ENCODE measurements at places on chromosomes 2 and 18.

DNA sequence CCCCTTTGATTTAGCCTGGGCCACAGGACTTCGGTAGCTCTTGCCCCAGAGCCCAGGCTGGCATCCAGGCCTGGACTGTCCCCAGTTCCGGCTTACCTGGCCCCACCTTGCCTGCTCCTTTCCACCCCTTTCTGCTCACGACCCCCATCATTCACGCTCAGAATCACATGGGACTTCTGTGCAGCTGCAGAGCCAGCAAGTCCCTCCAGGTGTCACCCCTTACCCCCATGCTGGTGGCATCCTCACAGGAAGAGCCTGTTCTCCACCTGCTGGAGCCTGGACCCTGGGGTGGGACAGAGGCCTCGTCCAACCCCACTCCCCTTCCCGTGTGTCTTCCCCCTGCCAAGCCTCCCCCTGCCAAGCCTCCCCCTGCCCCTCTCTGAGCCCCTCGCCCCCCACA lies 7.9 kb upstream of the KCNIP3 start:
- no peak for DNase-seq

GRCh38 chr2:26001743-26002351 lies 19.6 kb upstream of the KIF3C start:
- DNase-seq = no peak

DNA sequence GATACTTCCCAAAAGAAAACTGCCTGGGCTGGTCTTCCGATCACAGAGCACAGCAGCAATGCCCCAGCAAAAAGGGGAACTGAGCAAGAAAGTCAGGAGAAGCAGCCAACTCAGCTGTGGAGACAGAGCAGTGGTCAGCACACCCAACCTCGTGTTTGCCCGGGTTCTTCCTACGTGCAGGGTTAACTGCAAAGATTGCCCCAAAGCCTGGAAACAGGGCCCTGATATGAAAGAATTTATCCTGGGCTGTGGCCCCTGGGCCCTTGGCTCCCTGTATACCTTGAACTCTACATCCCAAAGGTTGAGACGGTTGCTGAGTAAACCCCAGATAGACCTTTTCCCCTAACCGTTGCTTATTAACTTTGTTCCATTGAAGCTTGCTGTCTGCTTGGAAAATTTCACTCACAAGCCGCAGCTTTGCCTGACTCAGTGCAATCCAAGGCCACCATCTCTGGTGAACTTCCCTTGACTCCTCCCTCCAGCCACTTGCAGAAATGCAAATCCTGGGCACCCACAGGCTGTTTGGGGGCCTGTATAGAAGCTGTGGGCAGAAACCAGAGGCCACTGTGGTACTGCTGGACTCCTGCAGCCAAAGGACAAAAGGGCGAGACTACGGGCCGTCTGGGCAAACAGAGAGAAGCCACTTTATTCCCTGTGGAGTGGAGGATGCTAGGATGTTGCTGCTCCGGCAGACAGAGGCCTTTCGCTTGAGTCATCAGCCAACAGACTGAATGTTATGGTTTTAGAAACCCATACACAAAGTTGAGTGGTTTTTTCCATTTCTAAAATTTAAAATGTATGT lies 18.2 kb downstream of the NRP2 start:
- DNase-seq = no peak

- DNase-seq = no peak
Measured at GRCh38 chr2:230400454-230400853, 15.5 kb upstream of the SP100 start.

DNA sequence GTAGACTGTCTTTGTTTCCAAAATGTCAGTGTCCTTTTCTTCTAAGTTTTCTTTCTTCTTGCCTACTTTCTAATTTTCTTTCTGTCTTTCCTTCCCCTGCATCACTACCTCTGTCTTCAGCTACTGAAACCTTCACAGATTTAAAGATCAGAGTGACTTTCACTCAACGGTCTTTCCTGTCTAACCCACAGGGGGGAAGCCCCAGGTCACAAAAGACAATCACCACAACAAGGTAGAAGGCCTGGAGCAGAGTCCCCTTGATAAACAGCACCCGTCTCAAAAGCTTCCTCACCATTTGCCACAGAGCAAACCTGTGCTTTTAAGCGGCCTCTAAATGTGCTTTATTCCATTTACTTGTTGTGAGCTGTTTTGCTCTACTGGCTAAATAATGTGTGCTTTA lies 665.4 kb downstream of the BCL11A start:
- no peak for DNase-seq

DNA sequence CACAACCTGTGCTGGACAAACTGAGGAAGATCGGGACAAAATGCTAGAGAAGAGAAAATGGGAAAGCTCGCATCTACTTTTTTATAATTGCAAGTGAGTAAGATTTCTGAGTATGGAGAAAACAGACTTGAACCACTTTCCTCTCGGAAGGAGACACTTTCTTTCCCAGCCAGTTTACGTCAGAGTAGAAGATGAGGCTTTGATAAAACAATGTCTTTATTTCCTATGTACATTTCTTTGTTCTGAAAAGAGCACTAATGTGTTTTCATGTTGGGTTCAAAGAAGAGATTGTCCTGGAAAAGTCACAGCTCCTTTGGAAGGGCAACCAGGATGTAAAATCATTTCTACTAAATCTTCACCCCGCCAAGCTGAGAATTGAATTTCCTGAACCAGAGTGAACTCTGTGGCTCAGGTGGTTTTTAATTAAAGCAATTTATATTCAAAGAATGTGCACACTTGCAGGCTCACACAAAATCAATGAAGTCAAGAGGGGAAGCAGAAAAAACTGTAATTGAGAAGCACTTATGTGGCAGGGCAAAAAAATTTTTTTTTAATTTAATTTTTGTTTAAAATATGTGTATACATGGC lies 23.4 kb upstream of the ITGA6 start:
- no peak for DNase-seq

DNA sequence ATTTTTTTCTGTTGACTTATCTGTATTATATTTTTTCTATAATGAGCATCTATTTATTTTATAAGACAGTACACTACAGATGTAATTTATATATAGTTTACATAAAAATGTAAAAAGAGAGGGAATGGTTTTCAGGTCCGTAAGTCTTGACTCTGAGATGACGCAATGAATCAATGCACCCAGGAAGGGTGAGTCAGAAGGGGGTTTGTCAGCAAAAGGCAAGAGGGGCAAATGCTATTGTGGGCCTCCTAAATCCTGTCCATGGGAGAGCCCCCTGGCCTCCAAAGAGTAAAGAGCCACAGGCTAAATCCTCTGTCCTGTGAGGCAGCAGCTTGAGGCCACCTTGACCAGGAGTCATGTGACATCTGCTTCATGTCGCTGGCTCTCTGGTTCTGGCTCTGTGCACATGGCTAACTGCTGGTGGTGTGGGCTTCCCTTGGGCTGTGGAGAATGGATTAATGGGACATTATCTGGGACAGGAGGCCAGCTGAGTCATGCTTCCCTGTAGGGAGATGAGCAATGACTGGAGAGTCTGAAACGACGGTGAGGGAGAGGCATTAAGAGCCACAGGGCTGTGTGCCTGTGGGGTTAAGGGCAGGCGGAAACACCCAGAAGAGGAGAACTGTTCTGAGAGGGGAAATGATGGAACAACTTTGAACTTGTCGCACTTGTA lies 22.8 kb upstream of the ASB18 start:
- no peak for DNase-seq

DNA sequence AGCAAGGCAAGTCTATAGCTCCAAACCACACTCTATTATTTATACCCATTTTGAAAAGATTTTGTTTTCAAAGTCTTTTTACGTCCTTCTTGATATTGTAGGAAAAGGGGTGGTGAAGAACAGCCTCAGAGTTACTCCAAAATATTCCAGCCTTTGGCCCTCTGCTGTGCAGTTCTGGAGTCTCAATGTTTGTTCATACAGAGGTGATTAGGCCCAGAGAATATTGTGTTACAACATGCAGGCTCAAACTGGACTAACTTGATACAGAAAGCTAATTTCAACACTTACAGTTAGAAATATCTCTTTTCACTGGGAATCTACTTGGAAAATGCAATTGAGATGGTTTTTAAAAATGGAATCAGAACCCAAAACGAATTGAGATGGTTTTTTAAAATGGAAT lies 40.4 kb upstream of the SLC25A52 start:
- no peak for DNase-seq

GRCh38 chr2:232563580-232563979 lies 13.1 kb downstream of the EIF4E2 start:
- no peak for DNase-seq

DNA sequence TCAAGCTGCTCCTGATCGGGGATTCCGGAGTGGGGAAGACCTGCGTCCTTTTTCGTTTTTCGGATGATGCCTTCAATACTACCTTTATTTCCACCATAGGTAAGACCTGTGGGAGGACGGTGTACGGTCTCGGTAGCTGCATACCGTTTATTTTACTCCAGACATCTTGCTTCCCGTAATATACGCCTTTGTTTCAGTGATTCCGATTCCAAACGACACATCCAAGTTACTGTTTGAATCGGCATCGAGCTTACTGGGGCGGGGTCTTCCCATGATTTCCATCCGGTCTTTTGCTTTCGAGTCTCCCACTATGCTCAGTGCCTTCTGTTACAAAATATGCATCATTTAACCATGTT lies 731 bp downstream of the RAB10 start:
- DNase-seq = no peak

DNA sequence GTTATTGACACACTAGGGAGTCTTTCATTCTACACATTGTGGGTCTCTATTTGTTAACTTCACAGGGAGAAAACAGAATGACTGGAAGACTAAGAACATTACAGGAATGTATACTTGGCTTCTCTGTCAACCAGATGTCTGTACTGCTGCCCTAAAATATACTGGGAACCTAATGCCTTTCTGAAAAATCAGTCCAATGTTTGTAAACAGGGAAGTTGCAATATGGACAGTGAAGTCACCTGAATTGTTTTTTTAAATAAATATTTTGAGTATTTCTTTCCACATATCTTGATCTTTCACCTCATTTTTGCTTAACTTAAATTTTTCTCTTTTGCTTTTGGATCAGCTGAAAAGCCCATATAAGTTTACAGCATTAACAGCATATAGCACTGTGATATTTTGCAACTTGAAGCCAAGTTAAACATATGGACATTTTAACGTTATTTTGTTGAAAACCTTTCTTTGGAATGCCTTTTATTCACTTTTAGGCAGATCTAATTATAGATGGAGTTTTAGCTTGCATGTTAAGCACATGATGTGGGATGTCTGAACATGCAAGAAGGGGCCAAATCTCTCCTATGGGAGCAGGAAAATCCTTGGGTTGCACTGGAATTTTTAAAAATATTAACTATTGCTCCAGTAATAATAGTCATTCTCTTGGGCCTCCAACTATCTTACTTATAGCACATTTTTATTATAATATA lies 137.7 kb upstream of the TWIST2 start:
- DNase-seq = no peak

DNA sequence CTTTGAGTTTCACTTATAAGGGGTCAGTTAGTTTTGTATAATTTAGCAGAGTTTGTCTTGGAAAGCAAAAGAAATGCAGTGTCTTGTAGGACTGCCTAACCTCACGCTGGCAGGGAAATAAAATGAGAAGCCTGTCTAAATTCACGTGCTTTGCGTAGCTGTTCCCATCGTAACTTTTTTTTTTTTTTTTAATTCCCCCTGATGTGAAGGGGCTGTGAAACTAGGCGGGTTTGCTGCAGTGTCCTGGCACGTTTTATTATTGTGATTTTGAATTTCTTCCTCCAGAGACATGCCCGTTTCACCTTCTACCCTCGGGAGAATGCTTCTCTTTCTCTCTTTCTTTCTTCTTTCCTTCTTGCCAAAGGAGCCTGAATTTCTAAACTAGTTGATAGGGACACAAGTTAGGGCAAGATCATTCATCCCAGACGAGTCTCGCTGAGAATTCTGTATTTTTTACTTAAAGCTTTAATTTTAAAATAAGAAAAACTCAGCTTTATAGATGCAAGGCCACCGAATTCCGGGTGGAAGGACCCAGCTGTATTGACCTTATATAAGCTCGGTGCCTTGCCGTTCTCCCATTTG lies 2.3 kb downstream of the MEIS1 start:
- no peak for DNase-seq

GRCh38 chr2:219836647-219837177 lies 209.3 kb downstream of the SLC4A3 start:
- DNase-seq = no peak

DNA sequence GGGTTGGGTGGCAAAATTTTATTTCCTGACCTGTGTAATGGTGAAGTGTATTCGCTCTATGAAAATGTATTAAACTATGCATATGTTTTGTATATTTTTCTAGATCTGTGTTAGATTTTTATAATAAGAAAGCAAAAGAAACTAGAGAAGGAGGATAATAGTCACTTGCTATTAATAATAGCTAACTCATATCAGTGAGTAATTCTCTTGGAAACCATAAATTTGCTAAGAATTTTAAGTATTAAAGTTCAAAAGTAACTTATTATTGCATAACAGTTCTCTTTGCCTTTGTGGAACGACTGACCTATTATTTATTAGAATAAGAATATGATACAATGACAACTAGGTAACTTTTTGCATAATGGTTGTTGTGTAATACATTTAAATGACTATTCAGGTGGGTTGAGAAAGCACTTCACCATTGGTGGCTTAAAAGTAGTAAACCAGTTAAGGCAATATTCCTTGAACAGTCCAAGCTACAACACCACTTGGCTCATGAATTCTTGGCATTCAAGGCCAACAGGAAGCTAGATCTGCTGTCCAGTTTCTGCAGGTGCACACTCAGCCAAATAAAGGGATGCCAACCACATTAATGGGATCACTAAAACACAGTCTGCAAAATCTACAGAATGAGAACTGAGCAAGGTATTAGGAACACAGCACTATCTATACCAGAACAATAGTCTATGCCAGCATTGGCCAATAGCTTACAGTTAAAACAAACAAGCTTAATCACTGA lies 921.3 kb downstream of the CPS1 start:
- no peak for DNase-seq

GRCh38 chr2:15779381-15780041 lies 160.8 kb upstream of the MYCN start:
- DNase-seq = no peak

- no peak for DNase-seq
Measured at GRCh38 chr2:188032786-188033185, 258.9 kb upstream of the GULP1 start.

DNA sequence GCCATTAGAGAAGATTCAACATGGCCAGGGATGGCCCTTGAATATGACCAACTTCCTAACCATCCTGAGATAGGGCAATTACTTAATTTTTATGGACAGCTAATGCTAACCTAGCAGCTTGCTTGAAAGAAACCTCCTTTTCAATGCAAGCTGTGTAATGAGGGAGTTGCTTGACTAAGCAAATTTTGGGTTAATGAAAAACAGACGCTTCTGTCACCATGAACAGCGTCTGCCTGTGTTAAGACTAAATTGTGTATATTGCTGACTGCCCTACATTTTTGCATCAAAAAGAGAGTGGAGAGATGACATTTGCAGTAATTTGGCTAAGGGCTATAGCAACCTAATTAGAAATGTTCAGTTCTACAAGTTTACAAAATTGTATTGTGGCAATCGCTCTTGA lies 319.2 kb upstream of the LRATD1 start:
- DNase-seq = no peak

DNA sequence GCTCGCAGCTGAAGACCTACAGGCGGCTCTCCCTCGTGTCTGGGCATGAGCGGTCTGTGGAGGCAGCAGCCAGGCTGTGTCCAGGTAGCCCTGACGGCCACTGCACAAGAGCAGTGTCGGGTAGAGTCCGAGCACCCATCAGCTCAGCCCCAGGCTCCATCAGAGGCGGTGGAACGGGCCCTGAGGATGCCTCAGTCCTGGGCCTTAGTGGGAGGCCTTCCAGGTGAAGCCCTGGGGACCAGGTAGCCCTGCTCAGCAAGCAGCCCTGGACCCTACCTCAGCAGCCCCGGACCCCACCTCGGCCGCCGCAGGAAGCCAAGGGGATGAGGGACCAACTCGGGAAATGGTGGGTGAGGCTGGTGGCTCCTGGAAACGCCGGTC lies 21.3 kb upstream of the KLF11 start:
- no peak for DNase-seq
